ENCODE measurements at places on chromosomes 2 and 18.

DNA sequence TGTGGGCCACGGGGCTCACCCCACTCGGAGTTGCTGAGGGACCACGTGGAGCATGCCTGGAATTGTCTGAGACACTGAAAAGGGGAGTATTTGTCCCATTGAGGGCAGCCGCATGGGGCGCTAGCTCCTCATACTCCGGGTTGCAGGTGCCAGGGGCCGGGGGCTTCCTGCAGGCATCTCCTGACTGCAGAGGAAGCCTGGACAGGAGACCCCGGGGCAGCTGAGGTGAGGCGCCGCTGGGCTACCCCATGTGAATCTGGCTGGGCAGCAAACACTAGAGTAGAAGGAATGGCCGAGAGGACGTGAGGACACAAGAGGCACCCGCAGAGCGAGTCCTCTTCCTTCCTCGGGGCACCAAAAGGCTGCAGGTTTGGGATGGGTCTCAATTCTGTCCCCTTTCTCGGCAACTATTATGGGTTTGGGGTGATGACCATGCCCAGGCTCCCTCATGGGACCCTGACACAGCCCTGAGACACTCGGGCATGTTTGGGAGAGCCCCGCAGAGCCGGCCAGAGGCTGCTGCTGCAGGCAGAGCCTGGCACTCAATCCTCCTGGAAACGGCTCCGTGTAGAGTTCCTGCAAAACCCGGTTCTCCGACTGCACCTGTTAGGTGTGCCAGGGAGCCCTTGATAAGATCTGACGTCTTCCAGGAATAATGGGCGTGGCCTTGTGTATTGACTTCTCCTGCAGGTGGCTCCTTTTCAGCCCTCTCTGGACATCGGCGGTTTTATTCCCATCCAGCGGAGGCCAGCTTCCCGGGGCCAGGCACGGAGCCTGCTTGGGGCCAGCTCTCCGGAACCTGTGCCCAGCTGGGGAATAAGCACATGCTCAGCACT is 77.0 kb downstream of the CTIF start:
- DNase-seq, result no peak

DNA sequence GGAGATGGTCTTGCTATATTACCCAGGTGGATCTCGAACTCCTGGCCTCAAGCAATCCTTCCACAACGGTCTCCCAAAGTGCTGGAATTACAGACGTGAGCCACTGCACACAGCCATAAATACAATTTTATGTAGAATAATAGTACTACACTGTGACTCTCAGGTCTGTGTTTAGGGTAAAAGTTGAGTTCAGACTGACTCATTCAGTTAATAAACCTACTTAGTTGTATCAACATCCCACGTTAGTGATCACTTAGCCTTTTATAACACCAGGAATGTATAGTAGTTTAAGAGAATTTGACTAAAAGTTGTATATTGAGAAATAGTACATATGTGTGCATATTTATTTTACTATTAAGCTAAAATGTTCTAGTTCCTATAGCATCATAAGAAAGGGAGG is 237.5 kb downstream of the PHLPP1 start:
- no peak for DNase-seq

DNA sequence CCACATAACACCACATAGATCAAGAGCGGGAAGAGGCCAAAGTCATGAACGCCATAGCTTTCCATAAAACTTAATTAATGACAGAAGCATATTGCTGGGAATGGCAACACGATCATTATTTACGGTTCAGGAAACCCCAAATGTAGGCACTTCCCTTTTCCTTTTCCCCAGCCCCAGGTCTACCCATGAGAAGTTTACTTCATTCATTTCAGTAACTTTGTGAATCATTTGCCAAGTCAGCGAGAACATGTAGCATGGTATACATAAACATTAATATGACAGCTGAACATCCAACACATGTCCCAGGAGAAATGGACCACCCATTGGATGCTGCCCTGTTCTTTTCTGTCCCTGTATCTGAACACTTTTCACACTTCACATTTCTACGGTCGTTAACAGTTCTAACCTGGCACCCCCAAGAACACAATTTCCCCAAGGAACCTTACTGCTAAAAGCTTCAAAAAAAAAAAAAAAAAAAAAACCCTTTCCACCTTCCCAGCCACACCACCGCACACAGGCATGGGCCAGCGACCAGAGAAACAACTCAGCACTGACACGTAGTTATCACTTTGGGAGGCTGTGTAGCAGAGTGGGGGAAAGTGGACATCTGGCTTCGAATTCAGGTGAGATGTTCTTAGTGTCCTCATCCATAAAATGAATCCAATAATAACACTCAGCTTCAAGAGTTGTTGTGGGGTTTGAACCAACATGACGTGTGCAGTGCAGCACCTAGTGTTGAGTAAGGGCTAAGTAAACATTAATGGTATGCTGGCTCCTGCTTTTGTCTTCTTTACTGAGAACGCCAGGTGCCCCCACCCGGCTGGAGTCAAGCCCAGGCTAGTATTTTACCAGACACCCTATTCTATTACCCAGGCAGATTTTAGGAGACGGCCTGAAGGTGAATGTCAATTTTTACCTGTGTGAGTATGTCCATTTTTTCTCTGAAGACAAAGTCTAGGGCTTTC is 371.5 kb downstream of the LNPK start:
- no peak for DNase-seq

DNA sequence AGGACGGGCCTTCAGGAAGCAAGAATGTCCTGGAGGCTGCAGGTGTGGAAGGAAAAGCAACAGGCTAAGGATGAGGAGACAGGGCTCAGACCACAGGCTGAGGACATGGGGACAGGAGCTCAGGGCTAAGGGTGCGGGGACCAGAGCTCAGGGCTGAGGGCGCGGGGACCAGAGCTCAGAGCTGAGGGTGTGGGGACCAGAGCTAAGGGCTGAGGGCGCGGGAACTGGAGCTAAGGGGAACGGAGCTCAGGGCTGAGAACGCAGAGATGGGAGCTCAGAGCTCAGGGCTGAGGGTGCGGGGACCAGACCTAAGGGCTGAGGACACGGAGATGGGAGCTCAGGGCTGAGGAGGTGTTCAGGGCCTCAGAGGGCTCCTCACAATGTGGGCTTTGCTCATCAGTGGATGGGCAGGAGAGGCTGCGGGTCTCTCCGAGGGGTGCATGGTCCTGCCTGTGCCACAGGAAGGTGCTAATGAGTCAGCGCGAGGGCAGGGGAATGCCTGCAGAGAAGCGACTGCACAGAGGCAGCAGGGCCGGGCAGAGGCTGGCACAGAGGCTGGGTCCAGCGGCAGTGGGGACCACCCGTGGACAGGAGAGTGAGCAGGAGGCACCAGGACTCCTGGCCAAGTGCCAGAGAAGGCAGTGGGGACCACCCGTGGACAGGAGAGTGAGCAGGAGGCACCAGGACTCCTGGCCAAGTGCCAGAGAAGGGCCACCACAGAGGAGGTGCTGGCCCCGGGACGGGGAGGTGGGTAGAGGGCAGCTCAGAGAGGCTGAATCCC is 271.7 kb downstream of the TWIST2 start:
- no peak for DNase-seq

GRCh38 chr2:39780825-39781600 is 2.0 kb upstream of the THUMPD2 start:
- DNase-seq, result no peak

DNA sequence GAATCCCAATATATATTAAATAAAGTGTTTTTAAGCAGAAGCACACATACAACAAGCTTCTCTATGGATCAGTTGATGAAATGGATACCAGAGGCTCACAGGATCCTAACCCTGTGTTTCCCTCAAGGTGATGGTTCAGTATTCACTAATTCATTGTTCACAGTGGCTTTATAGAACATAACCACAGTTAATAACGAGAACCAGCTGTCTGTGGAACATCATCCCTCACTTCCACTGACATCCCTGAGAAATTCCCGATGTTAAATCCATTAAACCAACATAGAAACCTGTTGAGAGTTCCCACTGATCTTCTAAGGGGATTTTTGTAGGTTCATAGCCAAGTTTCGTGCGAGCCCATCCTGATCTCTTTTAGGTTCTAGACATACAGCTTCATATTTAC is 29.0 kb downstream of the CCDC195 start:
- DNase-seq, result no peak

DNA sequence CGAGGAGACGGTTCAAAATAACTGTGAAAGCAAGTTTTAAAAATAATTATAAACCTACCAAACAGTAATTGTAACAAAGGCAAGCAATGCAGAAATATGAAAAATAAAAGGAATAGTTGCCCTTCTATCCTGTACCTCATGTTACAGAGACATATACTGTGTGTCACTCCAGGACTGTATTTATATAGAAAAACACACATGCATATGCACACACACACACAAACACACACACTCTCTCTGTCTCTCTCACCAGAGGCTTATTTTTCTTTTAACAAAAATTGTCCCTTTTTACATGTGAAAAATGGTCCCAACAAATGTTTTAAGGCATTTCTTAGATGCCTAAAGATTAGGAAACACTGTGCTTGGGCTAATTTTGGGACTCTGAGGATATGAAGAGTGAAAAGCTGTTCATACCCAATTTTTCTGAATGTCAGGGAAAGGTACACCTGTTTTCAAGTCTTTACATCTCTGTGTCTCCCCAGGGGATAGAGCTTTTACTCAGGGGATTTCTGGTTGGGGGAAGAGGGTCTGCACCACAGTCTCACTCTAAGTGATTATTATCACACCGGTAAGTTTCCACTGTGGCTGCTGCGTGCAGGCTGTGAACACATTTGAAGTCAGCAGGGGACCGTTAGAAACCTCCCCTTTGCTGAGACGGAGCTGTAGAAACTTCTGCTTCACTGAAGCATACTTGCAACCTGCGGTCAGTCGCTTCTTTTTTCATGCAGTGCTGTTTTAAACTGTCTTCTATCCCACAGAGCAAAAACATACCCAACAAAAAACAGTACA is 51.4 kb upstream of the SPAG16 start:
- no peak for DNase-seq

- DNase-seq, result no peak
Observed at GRCh38 chr2:28049416-28049815, 158.9 kb downstream of the BABAM2 start.

DNA sequence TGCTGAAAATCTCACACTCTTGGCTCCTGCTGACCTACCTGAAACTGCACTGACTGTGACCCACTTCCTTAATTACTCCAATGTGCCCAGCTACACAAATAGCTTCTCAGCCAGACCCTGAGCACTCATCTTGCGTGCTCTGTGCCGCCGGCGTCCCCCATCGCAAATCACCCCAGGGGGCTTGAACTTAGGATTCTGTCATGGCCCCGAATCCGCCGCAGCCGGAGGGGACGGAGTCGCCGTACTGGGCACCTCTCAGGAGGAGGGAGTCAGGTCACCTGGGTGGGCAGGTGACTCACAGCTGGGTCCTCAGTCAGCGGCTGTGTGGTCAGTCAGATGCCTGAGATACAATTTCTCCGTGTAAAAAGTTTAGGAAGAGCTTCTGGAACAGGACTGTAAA is 804.9 kb upstream of the SALL3 start:
- DNase-seq, result no peak

DNA sequence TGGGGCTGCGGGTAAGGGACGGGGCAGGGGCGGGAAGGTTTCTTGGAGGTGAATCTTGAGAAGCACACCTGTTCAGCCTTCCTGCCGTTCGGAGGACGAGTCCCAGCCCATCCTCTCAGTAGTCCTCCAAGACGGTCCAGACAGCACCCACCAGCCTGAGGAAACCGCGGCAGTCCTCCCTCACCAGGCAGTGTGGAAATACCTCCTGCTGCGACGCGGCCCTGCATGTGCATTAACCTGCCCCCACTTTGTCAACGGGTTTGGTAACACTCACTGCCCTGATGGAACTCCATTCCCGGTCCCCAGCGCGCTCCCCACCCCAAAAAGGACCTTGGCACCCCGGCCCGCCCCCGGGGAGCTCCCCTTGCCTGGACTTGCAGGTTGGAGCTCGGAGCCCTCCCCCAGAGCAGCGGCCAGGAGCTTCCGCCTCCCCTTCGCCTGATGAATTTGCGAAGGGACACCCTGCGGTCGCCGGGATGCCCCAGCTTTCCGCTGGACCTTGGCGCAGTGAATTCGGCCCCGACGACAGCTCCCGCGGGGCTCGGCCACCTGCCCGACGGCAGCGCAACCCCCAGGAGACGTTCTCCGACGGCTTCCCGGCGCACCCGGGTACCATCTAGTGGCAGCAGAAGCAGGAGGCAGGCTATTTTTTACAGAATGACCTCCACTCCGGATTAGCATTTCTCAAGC is 31.5 kb downstream of the ACVR1C start:
- no peak for DNase-seq
